CD4-positive, CD25-positive, alpha-beta regulatory T cell (primary cell): ENCODE measurements at places on chromosomes 12 and 14. TPM values are rescaled to one million over a fixed set of nuclear protein-coding genes. Genes with fewer than 3 reads are reported as not detected.
A peak's percentile ranks its signal among the peaks of the same experiment; 100 is the strongest.

DNA sequence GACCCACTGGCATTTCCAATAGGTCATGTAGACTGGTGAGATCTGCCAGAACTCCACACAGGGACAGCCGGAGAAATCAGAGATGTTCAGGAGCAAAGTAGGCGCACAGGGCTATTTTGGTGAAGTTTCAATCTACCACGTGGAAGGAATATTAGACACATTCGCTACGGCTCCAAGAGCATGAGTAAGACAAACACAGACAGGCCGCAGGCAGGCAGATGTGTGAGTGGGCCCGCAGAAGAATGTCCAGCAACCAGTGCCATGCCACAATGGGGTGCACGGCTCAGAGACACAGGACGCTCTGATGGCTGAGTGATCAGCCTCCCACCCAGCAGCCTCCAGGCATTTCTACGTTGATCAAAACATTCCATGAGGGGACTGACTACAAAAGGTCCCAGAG is 10.4 kb downstream of the SLC15A4 start:
- H3K4me3 ChIP-seq = no peak overlapping the region
- DNase-seq = no peak
- H3K4me1 ChIP-seq = peaks cover 10% of the 10 kb centered on the region
- H3K27me3 ChIP-seq = no peaks in the 10 kb centered on the region
- no peak overlapping the region for H3K27ac ChIP-seq
- H3K36me3 ChIP-seq = peaks cover 22% of the 10 kb centered on the region

GRCh38 chr12:25524366-25524765 is 28.7 kb downstream of the LMNTD1 start:
- H3K4me3 ChIP-seq = no peak overlapping the region
- H3K4me1 ChIP-seq = no peaks in the 10 kb centered on the region
- no peak for DNase-seq
- no peaks in the 10 kb centered on the region for H3K36me3 ChIP-seq
- H3K27ac ChIP-seq = no peak overlapping the region
- H3K27me3 ChIP-seq = no peaks in the 10 kb centered on the region

- H3K27me3 ChIP-seq = no peaks in the 10 kb centered on the region
- DNase-seq = no peak
- H3K4me1 ChIP-seq = no peaks in the 10 kb centered on the region
- H3K4me3 ChIP-seq = no peak overlapping the region
- no peak overlapping the region for H3K27ac ChIP-seq
- no peaks in the 10 kb centered on the region for H3K36me3 ChIP-seq
These were observed 13.0 kb downstream of the PAX9 start for GRCh38 chr14:36674659-36675058.

DNA sequence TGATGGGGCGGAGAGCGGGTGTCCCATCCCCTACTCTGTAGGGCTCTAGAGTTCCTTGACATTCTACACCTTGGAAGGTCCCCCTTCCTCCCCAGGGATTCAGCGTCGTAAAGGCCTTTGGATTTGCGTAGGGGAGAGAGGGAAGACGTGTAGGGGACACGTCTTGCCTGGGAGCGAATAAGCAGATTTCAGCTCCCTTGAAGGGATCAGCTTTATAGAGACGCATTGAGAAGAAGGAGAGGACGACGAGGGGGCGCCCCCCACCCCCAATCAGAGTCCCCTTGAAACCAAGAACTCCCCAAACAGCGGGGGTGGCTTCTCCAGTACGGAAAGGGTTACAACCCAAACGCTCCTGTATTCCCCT is 324 bp downstream of the CALCOCO1 start:
- peak overlapping the region; percentile 95 for H3K4me3 ChIP-seq
- no peak overlapping the region for H3K27ac ChIP-seq
- H3K27me3 ChIP-seq = no peaks in the 10 kb centered on the region
- H3K36me3 ChIP-seq = peaks cover 32% of the 10 kb centered on the region

Gene RAD52
- 13.8 TPM for total RNA-seq

Gene RESF1
- 282 TPM for total RNA-seq
